T-helper 2 cell (primary cell): ENCODE measurements at places on chromosomes 1 and 21.

- no peak for DNase-seq
Measured at GRCh38 chr1:44733365-44733764, 2.4 kb upstream of the RNU5D-1 start.

GRCh38 chr1:55362558-55362957 is 147.4 kb upstream of the USP24 start:
- DNase-seq = no peak

- DNase-seq = no peak
Measured at GRCh38 chr1:153253693-153254092, 5.8 kb upstream of the LORICRIN start.

DNA sequence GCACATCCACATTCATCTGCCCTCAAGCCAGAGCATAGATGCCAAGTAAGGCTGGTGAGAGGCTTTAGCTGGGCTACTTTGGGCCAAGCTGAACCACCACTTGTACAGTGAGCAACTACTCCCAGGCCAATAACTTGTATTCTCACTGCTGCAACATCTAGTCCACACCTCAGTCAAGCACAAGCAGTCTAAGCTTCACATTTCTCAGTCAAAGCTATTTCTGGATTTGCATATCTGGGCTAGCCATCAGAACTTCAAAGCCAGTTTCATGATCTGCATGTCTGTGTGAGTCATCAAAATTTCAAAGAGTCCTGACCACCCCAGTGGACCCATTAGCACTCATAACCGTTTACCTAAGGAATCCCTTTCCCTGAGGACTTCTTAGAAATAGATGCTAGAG is 77.7 kb upstream of the DIRAS3 start:
- DNase-seq = no peak

GRCh38 chr1:156012051-156012817 is 8.5 kb downstream of the SSR2 start:
- DNase-seq = no peak

DNA sequence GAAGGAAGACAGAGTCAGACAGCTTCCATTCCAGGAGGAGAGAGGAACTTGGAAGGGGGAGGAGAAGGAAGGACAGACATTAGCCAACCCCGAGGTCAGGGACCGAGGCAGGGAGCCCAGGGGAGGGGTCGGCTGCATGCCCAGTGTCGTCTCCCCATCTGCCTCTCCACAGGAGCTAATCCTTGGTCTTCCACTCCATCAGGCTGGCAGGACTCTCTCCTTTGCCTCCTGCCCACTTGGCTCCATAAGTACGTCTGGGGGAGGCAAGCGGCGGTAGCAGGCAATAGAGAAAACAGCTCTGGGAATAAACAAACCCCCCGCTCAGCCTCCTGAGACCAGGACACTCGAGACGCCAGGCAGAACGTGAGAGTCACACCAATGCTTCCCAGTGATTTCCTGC is 71.3 kb downstream of the GRIK3 start:
- DNase-seq = no peak

DNA sequence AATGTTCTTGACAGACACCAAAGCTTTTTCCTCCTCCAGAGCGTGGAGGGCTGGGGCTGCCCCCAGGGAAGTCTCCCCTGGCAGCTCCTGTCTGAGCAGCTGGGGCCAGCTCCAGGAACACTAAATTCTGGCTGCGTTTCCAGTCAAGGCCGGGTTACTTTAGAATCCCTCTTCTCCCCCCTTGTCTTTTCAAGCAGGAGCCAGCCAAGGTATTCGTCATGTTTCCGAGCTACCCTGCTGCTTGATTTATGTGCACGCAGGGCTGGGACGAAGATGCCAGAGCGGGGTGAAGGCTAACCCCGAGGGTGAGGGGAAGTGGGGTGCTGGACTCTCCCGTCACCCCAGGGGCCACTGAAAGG is 68.1 kb upstream of the ANGPTL1 start:
- DNase-seq = no peak

DNA sequence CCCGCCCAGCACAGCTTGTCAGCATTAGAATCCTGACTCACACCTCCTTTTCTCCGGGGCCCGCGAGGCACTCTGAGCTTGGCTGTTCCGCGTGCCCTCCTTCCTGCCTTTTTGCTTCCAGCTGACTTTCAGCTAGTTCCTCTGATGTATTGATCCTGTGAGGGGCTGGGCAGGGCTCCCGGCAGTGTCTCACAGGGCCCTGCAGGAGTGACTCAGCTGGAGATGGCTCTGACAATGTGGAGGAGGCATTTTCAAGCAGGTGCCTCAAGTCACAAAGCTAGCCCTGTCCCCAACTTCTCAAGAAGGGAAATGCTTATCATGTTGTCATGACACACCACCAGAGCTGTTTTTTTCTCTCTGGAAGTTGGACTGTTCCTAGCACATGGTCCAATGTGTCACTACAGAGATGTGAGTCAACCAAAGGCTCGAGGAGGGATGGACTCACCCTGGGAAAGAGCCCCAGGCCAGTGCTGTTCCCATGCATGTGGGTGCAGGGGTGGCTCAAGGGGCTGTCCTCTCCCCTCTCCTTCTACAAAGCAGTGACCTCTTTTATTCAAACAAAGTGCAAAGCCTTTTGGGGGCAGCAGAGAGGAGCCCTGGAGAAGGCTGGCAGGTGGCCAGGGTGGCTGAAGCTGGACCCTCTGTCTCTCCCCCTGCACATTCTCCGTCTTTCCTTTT is 30.6 kb downstream of the SYT6 start:
- no peak for DNase-seq

- no peak for DNase-seq
Measured at GRCh38 chr1:51519865-51520699, 1.0 kb upstream of the EPS15 start.

- DNase-seq = no peak
Measured at GRCh38 chr1:15178571-15179484, 25.3 kb downstream of the TMEM51 start.
